ENCODE measurements at places on chromosomes 13 and 19.
A peak's percentile ranks its signal among the peaks of the same experiment; 100 is the strongest.

DNA sequence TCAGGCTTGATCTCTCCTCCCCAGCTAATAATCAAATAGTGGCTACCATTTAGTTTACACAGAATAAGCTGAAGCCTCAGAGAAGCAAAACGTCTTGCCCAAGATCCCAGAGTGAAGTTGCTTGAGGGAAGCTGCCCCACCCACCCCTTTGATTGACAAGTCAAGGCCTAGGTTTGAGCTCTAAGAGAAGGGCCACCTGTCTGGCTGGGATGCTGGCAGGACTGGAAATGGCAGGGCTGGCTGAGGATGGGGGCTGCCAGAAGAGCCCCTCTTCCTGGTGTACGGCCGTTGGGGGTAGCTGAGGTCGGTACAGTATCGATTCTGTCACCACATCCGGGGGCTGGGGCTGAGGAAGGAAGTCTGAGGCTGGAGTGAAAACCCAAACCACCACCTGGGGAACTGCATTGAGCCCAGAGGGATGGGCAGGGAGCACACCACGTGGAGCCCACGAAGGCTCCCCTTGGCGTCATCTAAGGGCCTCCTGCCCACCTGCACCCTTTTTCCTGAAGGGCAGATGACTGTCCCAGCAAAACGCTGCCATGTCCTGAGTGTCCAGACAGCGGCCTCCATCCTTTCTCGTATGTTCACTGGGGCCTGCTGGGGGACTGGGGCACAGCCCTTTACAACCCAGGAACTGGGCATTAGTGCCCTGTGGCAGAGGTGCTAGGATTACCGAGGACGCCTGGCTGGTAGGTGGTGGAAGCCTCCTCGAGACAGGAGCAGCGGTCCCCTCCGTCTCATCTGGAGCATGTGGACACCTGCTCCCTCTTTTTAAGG is 1.4 kb upstream of the PRKD2 start:
- DNase-seq: no peak

GRCh38 chr13:35672611-35673010 is 196.1 kb upstream of the MAB21L1 start:
- peak; percentile 75 for DNase-seq

DNA sequence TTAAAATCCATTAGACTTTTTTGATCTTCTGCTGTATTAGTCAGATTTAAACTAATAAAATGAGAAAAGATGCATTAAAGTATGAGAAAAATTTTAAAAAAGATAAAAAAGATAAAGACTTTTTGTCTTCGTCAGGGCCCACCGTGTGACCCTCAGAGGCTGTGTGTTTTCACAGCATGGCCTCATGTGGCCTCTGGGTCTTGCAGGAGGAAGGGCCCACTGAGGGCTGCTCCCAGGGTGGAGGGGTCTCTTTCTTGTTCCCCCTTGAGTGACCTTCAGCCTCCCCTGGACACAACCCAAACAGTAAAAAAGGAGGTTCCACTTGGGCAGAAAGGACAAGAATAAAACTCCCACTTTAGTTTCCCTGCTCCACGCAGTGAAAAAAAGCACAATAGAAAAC is 57.1 kb upstream of the RANBP3 start:
- no peak for DNase-seq

GRCh38 chr19:2700660-2701360 is 1.7 kb downstream of the GNG7 start:
- DNase-seq: no peak

- no peak for DNase-seq
Measured at GRCh38 chr13:29227576-29227975, 367.9 kb downstream of the SLC7A1 start.

DNA sequence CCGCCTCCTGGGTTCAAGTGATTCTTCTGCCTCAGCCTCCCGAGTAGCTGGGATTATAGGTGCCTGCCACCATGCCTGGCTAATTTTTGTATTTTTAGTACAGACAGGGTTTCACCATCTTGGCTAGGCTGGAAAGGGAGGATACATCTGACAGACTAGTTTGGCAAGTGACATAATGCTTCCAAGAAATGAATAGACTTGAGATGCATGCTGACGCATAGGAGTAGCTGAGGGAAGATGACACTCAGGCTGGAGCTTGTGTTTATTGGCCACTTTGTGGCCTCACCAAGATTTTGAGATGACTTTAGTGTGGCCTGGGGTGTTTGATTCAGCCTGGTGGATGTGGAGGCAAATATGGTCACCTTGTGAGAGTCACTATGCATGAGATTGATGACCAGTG is 4.0 kb downstream of the ZNF586 start:
- no peak for DNase-seq

DNA sequence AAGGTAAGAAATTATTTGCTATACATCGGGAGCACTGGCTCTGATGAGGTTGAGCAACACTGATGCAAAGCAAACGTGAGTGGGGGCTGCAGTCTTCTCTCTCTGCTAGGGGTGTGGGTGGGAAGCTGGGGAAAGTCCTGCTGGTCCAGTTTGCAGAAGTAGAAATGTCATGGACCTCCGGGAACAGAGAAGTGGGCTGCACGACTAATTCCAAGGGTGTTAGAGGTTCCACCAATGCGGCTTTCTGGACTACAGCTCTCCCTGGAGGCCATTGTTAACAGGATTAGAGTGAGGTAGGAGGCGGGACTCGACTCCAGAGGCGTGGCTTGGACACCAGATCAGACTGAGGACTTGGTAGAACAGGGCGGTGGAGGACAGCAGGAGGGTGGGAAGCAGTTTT is 5.7 kb upstream of the FBXO27 start:
- DNase-seq: peak; percentile 18

DNA sequence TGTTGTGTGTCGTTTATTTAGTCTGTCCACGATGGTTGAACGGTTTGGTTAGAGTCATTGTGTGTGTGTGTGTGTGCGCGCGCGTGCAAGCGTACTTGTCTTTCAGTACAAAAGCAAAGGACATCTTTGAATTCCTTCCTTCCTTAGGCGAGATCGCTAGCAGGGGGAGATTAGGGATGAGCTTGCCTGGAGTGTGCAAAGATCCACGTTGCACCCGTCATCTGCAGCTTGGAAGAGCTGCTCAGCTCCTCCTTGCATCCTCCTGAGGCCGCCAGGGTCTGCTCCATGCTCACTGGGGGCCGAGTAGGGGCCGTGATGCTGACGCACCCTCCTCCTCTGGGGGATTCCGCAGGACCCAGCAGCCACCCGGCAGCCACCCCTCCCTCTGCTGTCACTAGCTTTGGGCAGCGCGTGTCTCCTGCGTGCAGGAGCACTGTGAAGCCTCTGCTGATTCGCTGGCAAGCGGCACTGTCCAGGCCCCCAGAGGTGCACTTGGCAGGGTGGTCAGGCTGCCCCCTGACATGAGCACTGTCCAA is 137.3 kb downstream of the KDM4B start:
- no peak for DNase-seq

- DNase-seq: no peak
Measured at GRCh38 chr19:3780786-3781304, 5.3 kb downstream of the MATK start.

DNA sequence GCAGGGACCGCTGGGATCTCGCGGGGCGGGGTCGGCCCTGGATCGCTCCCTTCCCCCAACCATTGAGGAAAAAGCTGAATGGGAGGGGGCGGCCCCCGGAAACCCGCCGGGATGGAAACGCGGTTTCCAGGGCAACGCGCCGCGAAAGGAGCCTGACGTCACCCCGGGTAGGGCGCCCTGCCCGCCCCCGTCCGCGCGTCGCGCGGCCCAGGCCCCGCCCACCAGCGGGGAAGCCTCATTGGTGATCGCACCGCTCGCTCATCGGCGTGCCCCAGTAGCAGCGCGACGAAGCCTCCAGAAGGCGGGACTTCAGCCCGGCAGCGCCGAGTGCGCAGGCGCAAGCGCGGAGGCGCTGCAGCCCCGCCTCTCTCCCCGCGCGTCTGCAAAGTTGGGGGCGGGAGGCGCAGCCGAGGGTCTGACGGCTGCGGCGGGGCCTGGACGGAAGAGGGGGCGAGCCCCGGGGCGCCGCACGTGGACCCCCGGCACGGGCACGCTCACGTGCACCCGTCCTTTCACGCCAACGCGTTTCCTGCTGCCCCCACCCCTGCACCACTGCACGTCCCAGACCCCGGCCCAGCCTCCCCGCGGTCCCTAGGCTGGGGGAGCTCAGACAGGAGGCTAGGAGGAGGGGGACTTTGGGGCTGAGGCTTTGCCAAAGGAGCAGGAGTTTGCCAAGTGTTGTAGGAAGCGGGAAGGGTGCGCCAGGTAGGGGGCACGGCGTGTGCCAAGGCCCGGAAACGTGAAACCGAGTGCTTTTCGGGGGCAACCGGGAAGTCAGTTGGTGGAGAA is 8.2 kb upstream of the CIRBP start:
- peak; percentile 96 for DNase-seq

- no peak for DNase-seq
Measured at GRCh38 chr19:10977742-10978092, 16.9 kb downstream of the SMARCA4 start.

- DNase-seq: no peak
Measured at GRCh38 chr13:110294622-110295021, 12.3 kb downstream of the COL4A1 start.

DNA sequence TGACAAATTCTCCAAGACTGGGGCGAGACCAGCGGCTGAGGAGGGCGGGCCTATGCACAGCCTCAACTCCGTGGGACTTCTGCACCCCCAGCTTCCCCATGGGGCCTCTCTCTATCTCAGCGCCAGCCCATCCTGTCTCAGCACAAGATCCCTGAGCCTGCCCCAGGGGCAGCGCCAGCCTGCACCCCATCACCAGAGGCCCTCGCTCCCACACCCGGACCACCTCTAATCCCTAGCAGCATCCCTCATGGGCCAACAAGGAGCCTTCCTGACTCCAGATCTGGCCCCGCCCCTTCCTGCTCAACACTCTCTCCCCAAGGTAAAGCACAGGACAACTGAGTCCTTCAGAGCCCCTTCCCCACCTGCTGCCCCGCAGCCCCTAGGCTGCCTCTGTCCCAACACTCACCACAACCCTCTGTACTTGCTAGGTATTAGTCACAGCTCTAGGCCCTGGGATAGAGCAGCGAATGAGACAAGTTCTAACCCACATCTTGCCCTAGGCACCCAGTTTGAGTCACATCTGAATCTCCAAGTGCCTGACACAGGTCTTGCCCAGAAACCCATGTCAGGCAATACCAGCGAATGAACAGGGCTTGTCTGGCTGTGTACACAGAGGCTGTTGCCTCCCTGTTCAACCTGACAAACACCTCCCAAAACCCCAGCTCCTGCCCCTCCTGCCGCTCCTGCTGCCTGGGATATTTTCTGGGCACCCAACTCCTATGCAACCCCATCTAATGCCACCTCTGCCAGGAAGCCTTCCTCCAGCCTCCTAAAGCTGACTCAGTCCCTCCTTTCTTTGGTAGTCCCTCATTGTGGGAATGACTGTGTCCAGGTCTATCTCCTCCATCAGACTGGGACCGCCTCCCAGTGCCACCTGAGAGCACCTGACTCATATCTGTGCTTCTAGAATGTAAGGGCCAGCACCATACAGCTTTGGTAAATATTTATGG is 18.6 kb downstream of the GRIK5 start:
- DNase-seq: no peak

- no peak for DNase-seq
Measured at GRCh38 chr19:57047743-57048142, 72.0 kb upstream of the USP29 start.

DNA sequence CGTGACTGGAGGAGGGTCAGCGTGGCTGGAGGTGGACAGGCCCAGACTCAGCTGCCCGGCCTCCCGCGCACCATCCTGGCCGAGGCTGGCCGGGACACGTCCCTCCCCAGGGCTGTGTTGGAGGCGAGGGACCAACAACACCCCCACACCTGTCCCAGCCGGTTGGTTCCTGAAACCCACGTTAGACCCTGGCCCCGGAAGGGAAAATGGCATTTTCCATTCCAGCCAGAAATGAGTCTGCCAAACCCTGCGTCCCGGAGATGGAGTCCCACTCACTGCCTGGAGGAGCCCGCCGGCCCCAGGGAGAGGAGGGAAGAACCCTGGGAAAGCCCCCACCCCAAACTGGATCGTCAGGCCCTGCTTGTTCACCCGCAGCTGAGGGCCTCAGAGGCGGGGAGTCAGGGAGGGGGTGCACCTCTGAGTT is 4.8 kb upstream of the WDR18 start:
- DNase-seq: no peak

DNA sequence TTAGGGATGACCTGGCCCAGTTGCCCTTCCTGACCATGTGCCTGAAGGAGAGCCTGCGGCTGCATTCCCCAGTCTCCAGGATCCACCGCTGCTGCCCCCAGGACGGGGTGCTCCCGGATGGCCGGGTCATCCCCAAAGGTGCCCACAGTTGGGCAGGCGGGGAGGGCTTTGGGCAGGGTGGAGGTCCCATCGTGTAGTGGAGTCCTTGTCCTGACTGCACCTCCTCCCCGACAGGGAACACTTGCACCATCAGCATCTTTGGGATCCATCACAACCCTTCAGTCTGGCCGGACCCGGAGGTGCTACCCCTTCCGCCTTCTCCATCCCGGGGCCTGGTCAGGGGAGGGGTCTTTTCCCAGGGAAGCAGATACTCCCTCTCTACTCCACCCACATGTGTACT is 31.7 kb upstream of the CYP4F8 start:
- DNase-seq: no peak

- no peak for DNase-seq
Measured at GRCh38 chr13:111521030-111521429, 200.6 kb downstream of the TEX29 start.

DNA sequence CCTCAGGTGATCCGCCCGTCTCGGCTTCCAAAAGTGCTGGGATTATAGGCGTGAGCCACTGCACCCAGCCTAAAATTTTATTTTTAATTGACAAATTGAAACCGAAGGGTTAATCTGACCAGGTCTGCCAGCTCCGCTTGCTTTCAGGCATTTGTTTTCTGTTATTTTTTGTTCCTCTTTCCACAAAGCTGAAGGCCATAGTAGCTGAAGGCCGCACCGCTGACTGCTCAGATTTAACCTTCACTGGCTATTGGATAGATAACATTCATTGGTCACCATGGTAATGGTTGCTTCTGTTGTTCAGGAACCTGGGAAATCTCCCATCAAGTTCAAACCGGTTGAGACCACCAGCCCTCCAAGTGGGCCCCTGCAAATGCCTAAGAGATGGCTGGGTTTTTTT is 124.5 kb upstream of the USP29 start:
- DNase-seq: no peak

DNA sequence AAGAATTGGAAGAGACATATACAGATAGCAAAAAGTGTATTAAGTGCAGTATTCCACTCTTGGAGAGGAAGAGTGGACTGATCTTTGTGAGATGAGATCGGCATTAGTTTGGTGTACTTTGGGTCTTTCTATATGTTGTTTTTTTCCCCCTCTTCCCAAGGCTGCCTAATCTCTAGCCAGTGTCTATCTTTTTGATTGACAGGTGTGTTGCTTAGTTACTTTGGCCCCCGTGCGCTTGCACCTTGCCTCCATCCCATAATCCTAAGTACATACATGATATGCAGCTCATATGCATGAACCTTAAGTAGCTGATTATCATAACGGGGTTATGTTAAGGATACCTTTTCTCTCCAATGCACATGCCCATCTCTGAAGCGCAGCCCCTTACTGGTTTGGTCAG is 4.3 kb upstream of the SLC7A10 start:
- no peak for DNase-seq

GRCh38 chr19:18063463-18063862 is 23.3 kb downstream of the IL12RB1 start:
- no peak for DNase-seq

DNA sequence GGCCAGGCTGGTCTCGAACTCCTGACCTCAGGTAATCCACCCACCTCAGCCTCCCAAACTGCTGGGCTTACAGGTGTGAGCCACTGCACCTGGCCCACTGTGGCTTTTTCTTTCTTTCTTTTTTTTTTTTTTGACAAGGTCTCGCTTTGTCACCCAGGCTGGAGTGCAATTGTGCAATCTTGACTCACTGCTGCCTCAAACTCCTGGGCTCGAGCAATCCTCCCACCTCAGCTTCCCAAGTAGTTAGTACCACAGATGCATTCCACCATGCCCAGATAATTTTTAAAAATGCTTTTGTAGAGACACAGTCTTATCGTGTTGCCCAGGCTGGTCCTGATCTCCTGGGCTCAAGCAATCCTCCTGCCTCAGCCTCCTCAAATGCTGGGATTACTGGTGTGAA is 12.1 kb upstream of the FCGBP start:
- DNase-seq: no peak
